ENCODE measurements at places on chromosomes 13 and 19.

GRCh38 chr19:4914736-4915501 is 5.6 kb downstream of the UHRF1 start:
- DNase-seq = peak; percentile 66

GRCh38 chr19:30155381-30156200 is 213.6 kb downstream of the URI1 start:
- DNase-seq = no peak

DNA sequence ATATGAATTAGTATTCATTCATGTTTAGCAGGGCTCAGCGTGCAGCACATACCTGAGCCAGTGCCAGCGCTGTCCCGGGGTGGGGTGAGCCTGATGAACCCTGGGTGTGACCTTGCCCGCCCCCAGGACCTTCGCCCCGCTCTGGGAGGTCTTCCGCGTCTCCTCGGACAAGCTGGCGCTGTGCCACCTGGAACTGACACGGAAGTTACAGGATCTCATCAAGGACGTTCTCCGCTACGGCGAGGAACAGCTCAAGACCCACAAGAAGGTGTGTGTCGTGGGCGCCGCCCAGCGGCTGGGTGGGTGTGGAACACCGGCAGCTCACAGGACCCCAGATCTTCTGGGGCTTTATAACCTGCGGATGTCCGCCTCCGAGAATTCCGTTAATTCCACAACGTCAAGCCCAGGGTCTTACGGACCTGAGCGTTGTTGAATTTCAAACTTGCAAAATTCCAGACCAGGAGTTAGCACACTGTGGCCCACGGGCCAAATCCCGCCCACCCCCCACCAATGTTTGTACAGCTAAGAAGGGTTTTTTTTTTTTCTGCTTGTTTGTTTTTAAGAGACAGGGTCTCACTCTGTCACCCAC is 15.4 kb downstream of the FCHO1 start:
- no peak for DNase-seq

DNA sequence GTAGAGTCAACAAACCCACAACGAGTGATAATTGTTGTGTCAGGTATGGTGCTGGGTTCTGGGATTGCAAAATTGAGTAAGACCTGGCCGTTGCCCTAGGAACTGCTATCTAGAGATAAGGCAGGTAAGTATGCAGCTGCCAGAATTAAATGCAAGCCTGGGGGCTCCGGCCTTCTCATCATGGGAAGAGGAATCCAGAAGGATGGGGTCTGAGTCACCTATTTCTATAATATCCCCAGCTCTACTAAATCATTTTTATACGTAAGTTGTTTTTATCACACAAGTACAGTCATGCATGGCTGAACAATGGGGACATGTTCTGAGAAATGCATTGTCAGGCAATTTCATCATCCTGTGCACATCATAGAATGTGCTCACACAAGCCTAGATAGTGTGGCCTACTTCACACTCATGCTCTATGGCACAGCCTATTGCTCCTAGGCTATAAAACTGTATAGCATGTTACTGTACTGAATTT is 203.0 kb downstream of the KLF5 start:
- DNase-seq = no peak

DNA sequence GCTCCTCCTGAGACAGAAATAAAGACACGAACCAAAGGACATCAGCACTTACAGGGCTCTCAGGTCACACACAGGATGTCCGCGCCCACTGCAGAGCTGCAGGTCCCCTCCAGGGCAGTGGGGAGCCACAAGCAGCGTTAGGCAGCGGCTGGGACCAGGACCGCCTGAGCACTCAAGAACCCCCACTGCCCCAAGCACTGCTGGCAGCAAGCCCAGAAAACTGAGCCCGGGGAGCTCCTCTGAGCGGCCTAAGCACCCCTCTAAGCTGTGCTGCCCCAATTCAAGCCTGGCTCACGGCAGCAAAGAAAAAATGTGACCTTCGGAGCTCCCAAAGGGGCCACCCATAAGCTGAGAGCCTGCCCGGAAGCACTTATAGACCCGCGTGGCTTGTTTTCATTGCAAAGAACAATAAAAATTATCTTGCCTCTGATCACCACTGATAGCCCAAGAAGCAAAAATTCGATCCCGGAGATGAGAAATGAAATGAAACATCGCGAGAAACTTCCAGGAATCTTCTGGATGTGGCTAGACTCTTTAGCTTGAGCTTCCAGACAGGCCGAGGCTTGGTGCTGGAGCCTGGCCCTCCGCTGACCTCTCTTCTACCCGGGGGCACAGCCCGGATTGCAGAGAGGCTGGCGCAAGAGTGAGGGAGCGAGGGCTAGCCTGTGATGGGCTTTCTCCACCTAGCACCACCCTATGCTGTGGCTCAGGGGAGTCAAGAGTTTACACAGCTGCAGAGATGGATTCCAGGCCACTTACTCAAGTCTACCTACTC is 6.3 kb downstream of the DPP9 start:
- no peak for DNase-seq

DNA sequence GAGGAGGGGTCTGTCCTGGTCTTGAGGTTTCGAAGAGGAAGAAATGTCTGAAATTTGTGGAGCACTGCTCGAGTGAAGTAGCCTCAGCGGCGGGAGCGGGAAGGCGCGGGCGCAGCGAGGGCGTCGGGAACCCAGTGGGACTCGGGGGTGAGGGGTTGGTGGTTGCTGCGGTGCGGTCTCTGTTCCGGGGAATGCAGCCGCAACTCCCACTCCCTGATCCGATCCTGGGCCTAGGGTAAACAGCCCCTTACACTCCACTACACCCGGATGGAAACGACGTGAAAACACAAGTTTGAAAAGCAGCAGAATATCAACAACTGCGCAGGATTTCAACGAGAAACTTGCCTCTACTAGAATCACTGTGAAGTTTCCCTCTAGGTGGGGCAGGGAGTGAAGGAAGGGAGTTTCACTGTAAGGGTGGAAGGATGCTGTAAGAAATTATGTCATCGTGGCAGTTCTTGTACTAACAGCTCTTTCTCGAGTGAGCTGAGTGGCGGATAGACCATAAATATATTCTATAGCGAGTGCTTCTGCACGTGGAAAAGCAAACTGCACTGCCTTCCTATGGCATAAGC is 2.0 kb upstream of the KLF12 start:
- DNase-seq = peak; percentile 46

DNA sequence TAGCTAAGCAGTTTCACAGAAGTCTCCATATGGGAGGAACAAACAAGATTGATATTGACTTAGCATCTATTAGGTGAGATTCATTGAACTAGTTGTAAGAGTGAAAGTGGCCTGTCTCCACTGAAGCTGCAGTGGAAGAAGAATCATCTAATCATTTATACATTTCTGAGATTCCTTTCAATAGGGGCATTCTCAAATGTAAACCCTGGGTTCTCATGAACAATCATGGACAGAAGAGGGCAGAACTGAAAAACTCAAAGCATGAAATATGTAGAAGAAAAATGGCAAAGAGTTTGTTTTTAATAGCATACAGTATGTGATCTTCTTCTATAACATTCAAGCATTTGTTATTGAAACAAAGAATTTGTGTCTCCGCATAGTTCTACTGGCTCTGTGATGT is 17.6 kb upstream of the POSTN start:
- DNase-seq = no peak

DNA sequence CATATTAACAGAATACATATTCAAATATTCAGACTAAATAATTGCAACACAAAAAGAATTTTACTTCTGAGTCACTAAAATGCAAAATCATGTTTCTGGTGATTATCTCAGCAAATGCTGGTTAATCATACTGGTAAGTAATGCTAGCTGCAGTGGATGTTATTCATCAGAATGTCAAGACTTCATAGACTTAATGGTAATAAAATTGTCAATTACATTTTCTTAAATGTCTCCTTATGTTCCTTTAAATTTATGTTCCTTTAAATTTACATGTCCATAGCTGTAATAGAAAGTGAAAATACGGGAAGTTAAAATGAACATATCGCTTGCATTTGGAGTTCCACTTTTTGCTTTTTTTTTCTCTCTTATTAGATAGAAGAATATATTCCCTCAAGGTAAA is 853.0 kb downstream of the SLITRK6 start:
- DNase-seq = no peak

DNA sequence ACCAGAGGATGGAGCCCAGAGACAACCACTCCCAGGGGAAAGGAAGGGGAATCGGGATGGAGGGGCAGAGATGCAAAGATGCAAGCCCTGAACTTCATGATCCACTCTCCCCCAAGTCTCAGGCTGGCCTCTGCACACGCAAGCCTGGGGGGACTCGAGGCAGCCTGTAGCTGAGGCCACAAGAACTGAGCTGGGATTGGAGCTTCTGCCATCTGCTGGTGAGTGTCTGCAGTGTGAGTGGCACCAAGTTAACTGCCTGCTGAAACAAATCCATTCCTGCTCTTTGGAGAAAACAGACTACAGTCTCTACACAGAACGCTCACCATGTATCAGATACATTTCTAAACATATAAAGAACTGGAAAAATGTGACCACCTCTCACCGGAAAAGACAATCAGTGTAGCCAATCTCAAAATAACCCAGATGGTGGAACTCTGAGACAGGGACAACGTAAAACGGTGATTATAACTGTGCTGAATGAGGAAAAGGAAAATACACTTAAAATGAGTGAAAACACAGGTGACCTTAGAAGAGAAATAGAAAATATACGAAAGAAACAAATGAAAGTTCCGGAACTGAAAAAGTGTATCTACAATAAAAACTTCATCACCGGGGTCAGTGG is 62.1 kb downstream of the KLF2 start:
- no peak for DNase-seq

GRCh38 chr13:76711550-76712182 is 174.5 kb downstream of the KCTD12 start:
- no peak for DNase-seq

DNA sequence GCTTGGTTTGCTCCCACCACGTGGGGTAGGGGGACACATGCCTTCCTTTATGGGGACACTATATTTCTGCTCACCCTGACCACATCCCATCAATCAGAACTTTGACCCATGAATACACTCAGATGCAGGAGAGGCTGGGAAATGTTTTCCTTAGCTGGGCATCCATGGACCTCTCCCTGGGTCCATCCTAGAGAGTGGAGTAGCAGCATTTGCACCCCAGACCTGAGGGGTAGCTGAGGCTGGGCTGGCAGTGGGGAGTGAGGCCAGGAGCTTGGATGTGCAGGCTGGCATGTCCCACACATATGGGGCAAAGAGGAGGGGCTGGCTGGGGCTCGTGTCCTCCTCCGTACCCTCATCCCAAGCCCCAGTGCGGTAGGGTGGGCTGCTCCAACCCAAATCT is 152.8 kb downstream of the TM9SF2 start:
- no peak for DNase-seq

DNA sequence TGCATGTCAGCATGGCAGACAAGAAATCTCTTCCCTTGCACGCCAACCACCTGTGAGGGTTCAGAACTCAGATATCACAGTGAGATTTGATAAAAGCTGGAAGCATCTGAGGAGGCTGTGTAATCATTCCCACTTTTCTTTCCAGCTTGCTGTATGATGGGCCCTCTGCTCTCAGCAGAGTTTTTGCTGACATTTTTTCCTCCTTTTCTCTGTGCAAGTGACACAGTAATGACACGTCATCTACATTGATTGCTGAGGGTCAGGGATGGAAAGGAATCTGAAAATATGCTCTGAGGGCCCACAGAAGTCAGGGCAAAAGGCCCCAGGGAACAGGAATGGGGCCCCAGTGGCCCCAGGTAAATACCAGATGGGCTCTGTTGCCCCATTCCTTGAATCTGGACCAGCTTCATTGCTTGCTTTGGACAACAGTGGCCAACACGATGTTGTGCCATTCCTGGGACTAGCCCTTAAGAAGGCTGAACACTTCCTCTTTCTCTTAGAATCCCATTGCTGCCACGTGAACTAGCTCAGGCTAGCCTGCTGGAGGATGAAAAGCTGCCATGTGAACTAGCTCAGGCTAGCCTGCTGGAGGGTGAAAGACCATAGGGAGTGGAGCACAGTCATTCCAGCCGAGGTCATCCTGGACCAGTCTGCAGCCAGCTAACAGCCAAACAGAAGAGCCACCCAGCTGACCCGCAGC is 68.2 kb downstream of the CACNA1A start:
- DNase-seq = no peak

- no peak for DNase-seq
Measured at GRCh38 chr13:32264407-32264806, 50.8 kb downstream of the ZAR1L start.

GRCh38 chr19:6092329-6093286 is 17.7 kb downstream of the RFX2 start:
- no peak for DNase-seq

DNA sequence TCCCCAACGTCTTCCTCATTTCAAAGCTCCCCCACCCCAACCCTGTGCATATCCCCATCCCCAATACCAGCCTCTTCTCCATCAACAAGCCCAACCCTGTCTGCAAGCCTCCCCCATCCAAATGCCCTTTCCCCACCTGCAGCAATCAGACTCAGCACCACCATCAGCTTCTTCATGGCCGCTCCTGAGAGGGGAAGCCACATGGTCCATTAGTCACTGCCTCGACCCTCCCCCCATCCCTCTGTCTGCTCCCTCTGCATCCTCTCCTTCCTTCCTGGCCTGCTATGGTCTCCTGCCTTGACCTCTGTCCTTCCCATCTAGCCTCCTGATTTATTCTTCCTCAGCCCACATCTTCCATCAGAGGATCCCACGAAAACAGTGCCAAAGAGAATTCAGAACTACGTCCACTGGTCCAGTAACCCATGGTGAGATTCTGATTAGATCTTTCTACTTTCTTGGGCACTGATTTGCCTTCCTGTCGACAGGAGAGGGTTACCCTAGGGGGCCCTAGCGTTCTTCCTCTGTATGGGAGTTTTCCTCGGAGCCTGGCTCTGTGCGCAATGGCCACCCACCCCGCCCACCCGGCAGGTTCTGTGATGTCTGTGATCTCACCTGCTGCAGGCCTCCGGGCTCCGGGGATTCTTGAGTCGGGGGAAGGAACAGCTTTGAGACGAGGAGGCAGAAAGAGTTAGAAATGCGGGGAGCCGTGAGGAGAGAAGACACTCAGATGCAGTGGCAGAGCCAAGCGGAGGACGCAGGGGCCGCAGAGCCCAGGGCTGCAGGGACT is 1.3 kb downstream of the KLK6 start:
- DNase-seq = no peak

DNA sequence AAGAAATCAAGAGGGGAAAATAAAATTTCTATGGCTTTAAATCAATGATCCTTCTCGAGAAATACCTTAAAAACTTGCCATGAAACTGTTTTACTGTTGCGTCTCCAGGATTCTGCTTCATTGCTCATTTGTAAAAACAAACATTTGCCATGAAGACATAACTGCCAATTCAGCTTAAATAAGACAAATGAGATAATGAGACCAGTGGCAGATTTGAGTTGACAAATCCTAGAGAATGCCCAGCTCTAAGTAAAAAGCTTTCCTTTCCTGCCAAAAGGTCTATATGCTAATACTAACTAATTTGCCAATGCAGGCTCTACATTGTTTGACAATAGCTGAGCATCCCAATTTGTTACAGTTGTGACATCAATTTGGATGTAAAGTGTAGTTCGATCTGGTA is 400.5 kb upstream of the PCDH9 start:
- no peak for DNase-seq

- no peak for DNase-seq
Measured at GRCh38 chr13:29239653-29240525, 355.6 kb downstream of the SLC7A1 start.

GRCh38 chr13:59250336-59251189 is 913.2 kb downstream of the DIAPH3 start:
- no peak for DNase-seq

All from activated CD4-positive, CD25-positive, alpha-beta regulatory T cell treated with anti-CD3 and anti-CD28 coated beads, Interleukin-2, amount 50 U/mL, for 72 hours (primary cell).